ENCODE measurements at places on chromosomes 6 and 20. TPM values are rescaled to one million over a fixed set of nuclear protein-coding genes. Genes with fewer than 3 reads are reported as not detected.

- no peak for DNase-seq
These were observed 175.4 kb upstream of the ZNF217 start for GRCh38 chr20:53769041-53769440.

DNA sequence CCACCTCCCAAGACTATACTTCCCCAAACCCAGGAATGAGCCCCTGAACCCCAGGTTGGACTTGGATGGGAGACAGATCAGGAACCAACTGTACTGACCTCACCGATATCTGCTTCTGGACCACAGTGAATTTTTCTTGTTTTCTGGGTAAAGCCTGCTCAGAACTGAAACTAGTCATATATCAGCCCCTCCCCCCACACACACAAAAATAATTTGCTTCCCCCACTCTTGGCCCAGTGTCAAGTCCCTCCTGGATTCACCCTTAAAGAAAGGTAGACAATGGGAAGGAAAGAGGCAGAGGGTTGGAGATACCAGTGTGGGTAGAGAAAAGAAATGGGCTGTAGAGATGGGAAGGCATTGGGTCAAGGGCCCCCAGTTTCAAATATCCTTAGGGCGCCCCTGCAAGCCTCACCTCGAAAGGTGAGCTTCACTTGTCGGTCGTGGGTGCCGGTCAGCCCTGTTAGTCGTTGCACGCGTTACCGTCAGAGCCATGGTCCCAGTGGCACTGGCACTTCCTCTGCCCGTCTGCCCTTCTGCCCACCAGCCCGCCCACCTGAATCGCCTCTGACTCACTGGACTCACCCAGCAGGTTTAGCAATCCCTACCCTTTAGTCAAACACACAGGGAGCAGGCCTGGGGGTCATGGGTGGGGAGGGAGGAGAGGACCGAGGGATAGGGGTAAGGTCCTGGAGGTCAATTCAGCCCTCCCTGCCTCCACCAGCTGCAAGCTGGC is 8.5 kb upstream of the SPAG4 start:
- no peak for DNase-seq

PSORS1C2 gene
- not detected for total RNA-seq

DNA sequence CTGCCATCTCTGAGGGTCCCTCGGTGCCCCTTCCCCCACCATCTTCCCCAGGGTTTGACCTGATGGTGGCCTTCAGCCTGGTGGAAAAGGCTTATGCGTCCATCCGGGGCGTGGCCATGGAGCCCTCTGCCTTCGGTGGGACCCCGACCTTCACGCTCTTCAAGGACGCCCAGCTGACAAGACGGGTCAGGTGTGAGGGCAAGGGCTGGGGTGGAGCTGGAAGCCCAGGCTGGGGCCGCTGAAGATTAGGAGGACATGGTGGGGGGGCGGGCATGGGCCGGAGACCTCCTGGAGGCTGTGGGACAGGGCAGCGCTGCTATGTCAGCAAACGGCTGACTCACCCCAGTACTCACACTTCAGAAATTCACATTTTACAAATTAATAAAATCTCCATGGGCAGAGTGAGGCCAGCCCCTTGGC is 23.5 kb downstream of the COL20A1 start:
- no peak for DNase-seq

- DNase-seq = no peak
These were observed 3.7 kb upstream of the SIRPA start for GRCh38 chr20:1891263-1892118.

TP53INP2 gene
- 5.8 TPM for total RNA-seq

DNA sequence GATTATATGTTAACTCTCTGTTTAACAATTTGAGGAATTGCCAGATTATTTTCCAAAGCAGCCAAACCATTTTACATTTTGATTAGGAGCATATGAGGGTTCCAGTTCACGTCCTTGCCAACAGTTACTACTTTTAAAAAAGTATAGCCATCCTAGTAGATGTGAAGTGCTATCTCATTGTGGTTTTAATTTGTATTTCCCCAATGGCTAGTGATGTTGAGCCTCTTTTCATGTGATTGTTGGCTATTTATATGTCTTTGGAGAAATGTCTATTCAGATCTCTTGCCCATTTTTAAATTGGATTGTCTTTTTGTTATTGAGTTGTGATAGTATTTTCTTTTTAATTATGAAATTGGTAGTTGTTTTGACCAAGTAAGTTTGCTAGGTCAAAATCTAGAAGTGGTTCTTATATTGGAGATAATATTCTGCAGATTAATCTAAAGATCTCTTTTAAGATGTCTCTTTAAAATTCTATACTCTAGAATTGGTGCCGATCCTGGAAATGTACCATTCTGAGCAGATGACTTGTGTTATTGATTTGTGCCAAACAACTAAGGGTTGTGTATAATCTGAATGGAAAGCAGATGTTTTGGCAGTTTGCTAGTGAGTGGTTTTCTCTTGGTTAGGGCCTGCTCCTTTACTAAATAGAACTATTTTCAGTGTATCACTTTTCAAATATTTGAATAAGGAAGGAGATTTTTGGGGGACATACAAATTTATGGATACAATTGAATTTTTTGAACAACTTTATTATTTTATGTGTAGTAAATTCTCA is 99.5 kb downstream of the CDKAL1 start:
- DNase-seq = no peak

DNA sequence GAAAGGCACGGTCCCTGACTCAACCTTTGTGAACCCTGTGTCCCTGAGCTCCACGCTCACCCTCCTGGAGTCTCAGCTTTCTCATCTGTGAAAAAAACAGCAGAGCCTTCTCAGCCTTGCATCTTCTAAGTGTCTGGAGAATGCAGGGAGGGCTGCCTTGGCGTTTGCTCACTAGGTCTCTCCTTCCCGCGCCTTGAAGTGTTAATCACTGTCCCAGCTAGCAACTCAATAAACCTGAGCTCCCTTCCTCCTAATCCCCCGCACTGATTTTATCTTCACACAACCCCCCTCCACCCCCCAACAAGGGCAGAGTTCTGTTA is 34.9 kb upstream of the FOXC1 start:
- DNase-seq = no peak

- DNase-seq = no peak
These were observed 143.6 kb upstream of the GJE1 start for GRCh38 chr6:141988954-141989705.

IL17F gene
- total RNA-seq = not detected

DNA sequence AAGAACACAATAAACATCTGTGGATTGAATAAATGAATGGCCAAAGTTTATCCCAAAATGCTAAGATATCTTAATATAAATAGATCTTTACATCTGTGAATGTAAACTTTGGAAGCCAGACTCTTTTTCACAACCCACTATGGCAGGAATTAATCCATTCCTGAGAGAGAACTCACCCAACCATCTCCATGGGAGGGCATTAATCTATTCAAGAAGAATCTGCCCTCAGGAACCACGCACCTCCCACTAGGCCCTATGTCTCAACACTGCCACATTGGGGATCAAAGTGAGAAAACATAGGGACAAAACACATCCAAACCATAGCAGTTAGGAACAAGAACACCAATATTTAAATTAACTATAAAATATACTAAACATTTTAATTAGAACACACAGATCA is 3.4 kb downstream of the UBE3D start:
- no peak for DNase-seq

GRCh38 chr6:75126518-75126917 is 79.3 kb downstream of the COL12A1 start:
- no peak for DNase-seq

DNA sequence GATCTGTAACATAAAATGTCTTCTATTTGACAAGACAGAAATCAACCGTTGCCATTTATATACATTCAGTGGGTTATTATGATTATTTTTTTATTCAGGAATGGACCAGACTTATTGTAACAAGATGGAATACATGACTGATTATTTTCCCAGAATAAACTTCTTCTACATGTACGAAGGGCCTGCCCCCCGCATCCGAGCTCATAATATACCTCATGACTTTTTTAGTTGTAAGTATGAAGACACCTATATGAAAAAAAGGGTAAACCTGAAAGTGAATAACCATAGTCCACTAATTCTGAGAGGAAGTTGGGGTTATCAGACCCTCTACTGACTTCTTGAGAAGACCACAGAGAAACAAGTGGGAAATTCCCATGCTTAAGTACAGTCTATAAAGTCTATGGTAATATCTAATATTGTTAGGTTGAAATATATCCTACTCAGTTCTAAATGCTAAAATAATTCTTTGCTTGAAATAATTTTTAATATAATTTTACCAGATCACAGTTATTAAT is 15.9 kb downstream of the OR2A4 start:
- no peak for DNase-seq

GRCh38 chr6:37459981-37460800 is 27.2 kb downstream of the CMTR1 start:
- DNase-seq = peak; percentile 11

TSBP1 gene
- not detected for total RNA-seq

- no peak for DNase-seq
These were observed 121.2 kb upstream of the AKAP12 start for GRCh38 chr6:151118461-151119123.

GRM4 gene
- total RNA-seq = 0.11 TPM

KIZ gene
- 32.9 TPM for total RNA-seq

FLRT3 gene
- 53.7 TPM for total RNA-seq

FAM50B gene
- 5.2 TPM for total RNA-seq

DNA sequence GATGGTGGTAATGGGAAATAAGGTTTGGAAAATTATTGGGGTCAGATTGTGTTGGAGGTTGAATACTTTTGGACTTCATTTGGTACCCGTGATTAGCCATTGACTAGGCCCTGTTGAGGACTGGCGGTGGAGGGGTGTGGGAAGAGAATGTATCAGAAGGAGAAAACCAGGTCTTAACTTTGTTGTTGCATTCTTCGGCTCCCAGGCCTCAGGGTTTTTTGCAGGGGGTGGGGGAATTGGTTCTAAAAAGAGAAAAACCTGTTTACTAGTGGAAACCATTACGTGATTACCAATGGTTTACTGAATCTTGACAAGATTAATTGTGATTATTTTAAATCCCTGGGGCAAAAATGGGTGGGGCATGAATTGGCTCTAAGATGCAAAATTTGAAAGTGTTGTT is 85.1 kb downstream of the PHF20 start:
- DNase-seq = no peak

DNA sequence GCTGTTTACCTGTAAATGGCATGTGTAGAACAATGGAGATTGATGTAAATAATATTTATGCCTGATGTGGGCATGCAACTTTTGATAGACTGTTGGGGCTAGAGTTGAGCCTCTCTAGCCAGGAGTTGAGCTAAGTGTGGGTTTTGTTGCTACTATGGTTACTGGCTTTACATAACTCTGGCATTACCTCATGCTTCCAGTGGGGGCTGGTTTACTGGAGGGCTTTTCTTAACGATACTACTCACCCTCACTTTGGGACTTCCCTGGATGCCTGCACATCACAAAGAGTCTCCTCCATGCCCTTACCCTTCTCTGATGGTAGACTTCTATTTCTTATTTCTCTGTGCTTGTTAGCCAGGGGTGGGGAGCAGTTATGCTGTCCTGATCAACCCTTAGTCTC is 524.6 kb upstream of the CDH4 start:
- DNase-seq = no peak

B3GAT2 gene
- 1.5 TPM for total RNA-seq

KLHDC3 gene
- 75.8 TPM for total RNA-seq

All from urinary bladder (tissue), 4 donors.